ENCODE measurements at places on chromosomes 5 and 9.

DNA sequence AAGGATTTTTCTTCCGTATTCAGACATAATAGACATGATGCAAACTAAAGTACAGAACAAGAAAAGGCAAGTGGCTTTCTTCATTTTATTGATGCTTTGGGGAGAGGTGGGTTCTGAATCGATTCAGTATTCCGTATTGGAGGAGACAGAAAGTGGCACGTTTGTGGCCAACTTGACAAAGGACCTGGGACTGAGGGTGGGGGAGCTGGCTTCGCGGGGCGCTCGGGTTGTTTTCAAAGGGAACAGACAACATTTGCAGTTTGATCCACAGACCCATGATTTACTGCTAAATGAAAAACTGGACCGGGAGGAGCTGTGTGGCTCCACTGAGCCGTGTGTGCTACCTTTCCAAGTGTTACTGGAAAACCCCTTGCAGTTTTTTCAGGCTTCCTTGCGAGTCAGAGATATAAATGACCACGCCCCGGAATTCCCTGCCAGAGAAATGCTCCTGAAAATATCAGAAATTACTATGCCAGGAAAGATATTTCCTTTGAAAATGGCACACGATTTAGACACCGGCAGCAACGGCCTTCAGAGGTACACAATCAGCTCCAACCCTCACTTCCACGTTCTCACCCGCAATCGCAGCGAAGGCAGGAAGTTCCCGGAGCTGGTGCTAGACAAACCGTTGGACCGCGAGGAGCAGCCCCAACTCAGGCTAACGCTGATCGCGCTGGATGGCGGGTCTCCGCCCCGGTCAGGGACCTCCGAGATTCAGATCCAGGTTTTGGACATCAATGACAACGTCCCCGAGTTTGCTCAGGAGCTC, 551 bp downstream of the PCDHB6 start:
- DNase-seq = no peak

DNA sequence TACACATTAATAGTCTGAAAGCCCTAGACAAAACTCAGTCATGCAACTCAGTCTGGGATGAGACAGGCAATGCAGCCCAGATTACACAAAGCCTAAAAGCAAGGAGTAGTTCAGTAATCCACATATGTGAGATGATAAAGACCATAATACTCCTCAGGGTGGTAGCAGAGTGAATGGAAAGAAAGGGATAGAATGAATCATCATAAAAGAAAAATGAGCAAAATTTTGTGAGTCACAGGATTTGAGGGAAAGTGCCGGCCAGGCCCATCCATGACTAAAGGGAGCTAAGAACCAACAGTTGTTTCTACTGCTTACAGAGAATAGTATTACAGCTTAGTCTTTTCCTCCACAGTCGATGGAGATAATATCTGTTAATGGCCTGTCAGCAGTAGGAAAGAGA, 90.0 kb upstream of the POU5F2 start:
- no peak for DNase-seq

DNA sequence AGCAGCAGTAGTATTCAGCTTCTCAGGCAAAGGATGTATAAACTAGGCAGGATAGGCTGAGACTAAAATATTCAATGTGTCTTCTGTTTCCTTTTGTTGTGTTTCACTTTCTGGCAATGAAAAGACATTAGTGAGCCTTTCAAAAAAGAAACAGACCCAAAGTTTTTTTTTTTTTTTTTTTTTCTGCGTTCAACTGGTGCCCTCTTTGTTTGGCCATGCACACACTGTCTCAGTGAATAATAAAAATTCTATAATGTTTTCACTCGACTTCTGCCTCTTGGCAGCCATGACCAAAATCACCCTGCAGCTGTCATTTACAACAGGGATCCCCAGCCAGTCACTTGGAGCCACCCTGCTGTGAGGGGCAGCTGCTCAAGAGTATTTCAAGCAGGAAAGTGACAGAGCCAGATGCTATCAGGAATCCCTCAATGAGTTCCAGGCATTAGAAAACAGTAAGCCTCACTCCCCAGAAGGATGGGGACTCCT, 44.0 kb upstream of the MAN2A1 start:
- DNase-seq = peak; percentile 72

DNA sequence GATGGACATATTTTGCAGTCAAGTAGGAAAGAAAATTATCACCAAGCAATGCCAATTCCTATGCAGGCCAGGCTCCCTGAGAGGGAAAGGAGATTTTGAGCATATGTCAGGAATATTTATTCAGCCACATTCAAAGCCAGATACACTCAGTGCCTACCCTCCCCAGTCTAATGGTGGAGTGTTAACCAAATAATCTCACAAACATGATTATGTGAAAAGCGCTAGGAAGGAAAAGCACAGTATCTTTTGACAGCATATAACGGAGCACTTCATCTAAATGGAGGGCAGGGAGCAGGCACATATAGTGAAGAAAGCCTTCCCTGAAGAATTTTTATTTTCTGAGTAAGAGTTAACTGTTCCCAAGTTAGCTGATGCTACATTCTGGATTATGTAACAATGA, 80.3 kb upstream of the SLC30A5 start:
- no peak for DNase-seq

DNA sequence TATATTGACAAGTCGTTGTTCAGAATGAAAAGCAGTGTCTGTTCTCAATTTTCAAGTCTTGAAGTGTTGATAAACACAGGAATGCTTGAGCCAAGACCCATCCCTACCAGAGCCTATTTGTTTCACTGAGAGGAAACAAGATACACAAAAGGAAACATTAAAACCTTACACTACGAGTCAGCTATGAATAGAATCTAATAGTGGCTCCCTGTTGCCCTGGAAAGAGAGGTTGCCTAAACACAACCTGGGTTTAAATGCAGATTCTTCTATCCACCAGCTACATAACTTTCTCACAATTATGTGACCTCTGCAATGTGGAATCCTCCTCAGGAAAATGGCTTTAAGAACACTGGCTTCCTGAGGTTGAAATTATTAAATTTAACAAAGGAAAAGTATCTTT, 29.1 kb upstream of the BNC2 start:
- no peak for DNase-seq

GRCh38 chr5:98433673-98434072, 339.8 kb upstream of the RGMB start:
- DNase-seq = no peak

GRCh38 chr9:133461975-133462374, 2.2 kb downstream of the CACFD1 start:
- DNase-seq = no peak

GRCh38 chr9:36995927-36996705, 38.0 kb downstream of the PAX5 start:
- peak; percentile 7 for DNase-seq

GRCh38 chr9:110266795-110267194, 10.5 kb upstream of the TXN start:
- DNase-seq = no peak

DNA sequence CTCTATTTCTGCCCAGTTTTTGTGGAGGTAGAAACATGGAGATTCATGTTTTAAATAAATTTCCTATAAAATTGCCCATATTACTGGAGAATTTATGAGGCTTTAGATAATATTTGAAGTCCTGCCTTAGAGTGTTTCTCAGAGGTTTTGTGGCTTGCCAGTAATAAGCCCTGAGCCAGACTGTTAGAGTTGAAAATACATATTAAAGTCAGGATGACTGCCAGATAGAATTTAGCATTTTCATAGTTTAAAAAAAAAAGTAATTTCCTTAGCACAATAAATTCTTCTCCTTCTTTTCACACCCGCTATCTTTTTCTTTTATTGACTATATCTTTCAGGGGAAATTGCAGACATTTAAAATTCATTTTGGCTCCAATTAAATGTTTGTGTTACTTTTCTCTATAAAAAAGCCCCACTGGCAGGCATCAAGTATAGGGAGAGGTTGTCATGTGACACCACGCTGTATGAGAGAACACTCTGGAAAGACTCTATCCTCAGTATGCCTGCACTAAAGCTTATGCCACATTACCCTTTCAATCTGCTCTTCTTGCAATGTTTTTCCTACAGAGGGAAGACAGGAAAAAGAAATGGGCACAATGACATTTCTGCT, 135.2 kb downstream of the MPDZ start:
- peak; percentile 34 for DNase-seq

GRCh38 chr9:93907551-93908199, 47.5 kb downstream of the BARX1 start:
- DNase-seq = no peak

- DNase-seq = no peak
These were observed 17.0 kb downstream of the COL23A1 start for GRCh38 chr5:178573216-178573615.

GRCh38 chr5:95711501-95712346, 19.4 kb upstream of the RHOBTB3 start:
- no peak for DNase-seq

DNA sequence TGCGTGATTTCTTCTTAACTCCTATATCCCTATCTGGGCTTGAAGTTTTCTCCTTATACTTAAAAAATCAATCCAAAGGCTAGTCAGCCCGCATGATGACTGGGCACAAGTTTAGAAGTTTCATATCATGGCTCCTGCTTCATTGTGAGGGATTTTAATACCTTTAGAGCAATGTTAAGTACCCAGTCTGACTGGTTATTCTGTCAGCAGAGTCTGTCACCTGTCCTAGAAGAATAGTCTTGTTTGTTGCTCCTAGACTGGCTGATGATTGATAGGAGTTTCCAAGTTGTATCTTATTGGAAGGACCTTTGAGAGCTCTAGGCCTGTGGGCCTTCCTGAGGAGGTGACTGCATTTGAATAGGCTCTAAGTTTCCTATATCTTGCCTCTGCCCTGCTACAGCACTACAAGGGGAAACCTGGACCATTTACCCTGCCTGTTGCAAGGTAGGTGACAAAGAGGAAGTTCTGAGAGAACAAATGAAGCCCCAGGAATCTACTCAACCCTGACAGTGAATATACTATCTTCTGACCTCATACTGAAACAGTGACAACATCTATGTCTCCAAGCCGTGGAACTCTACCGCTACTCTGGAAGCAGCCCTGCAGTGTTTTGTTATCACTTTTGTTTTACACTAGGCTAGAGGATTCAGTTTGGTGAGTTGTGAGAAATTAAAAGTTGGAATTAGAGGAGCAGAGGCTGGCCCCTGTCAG, 66.5 kb downstream of the F2RL2 start:
- DNase-seq = no peak

DNA sequence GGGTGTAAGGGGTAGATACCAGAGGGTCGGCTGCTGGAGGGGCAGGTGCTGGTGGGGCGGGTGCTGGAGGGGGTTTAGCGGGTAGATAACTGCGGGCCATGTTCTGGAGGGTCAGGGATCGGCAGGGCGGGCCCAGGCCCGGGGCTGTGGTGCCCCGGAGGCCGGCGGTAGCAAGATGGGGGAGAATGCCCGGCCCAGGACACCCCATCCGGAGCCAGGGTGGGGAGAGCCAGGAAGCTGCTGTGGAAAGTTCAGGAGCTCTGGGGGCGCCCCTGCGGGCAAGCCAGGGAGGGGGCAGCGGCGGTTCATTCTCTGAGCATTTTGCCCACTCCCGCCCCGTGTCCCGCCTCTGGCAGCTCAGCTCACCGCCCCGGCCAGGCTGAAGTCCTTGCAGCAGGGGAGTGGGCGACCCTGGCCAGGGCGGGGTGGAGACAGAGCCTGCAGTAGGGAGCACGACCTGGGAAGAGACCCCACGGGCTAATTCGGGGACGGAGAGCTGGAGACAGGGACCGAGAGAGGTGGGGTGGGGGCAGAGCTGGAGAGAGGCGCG, 538 bp downstream of the PRRT1B start:
- DNase-seq = no peak

- DNase-seq = no peak
These were observed 295.7 kb upstream of the PTGER4 start for GRCh38 chr5:40383749-40384651.

GRCh38 chr5:26645659-26646058, 392.7 kb downstream of the CDH9 start:
- no peak for DNase-seq

GRCh38 chr5:145157841-145158240, 677.3 kb downstream of the PRELID2 start:
- DNase-seq = no peak

- DNase-seq = no peak
These were observed 374.8 kb downstream of the NFIB start for GRCh38 chr9:13939134-13939533.

DNA sequence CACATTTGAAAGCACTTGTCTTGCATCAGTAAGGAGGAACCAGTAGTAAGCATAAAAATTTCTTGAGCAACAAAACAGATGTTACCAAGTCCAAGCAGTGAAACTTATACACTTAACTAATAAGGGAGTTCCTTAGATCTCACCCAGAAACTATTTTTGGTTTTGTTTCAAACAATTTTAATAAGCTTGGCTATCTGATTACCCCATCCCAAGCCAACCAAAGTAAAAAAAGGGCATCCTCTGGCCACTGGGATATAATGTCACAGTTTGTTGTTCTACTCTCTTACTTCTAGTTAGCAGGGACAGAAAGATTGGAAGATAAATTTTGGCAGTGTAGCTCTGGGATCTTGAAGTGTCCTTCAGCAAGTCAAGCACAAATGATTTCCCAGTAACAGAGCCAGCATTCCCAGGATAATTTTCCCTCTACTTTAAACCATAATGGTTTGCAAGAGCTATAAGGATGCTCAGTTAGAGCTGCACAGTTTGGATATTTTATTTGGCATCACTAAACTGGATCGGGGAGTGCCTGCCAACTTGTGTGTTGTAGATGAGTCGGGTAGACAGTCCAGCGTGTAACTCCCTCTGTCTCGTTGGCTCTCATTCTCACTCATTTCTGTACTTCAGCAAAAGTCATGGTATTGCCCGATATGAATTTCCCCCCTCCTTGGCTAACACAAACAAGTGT, 161.9 kb upstream of the HMHB1 start:
- DNase-seq = no peak

- DNase-seq = no peak
These were observed 567.7 kb upstream of the NUDT12 start for GRCh38 chr5:104130320-104130719.

DNA sequence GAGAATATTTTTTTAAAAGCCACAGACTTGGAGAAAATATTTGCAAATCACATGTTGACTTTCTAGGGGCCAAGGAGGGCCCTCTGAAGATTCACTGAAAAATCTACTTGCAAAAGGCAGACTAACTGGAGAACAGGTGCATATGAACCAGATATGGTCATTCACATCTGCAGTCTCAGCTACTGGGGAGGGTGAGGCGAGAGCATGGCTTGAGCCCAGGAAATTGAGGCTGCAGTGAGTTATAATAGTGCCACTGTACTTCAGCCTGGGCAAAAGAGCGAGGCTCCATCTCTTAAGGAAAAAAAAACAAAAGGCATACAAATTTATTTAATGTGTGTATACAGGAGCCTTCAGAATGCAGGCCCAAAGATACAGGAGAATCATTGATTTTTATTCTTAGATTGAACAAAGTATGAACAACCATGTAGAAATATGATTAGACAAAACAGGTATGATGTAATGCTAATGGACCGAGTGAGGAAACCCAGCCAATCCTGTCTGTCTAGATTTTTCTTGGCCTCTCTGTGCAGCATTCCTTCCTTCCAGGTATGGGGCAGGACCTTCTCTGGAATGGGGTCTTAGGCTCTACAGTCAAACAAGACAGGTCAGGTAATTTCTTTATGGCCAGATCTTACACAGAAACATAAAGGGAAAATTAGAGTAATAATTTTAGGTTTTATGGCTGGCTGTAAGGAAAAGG, 15.3 kb upstream of the SLC27A6 start:
- no peak for DNase-seq

Measured in putamen (tissue), 1 donor.